ENCODE measurements at places on chromosomes 2 and 18.

DNA sequence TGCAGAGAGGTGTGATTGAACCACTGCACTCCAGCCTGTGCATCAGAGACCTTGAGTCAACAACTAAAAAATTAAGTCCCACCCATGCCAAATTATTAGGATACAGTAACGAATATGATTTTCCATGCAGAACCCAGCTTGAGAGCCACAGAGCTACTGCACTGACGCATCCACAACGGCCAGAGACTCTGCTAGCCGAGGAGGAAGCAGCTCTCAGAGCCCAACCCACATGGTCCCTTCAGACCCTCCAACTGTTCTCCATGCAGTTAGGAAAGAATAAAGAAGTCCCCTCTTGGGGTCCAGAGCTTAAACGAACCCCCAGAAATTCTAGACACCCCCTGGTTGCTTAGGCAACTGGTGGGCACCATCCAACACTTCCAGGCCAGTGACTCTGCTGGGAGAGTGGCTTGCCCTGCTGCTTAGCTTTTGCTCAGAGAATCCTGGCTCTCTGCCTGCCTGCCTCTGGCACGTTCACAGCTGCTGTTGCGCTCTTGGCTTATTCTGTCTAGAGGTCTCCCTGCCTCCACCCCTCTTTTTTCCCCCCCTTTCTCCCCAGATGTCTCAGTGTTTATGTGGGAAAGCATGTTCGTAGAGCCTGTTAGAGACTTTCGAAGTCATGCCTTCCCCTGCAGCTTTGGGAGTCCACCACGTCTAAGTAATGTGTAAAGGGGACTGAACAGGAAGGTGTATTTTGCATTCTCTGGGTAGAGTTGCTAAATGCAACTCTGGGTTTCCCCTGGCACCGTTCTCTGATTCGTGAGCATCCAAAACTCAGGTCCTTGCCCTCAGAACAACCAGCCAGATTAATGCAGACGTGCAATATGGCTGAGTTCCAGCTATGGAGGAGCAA is 26.0 kb upstream of the SP3 start:
- DNase-seq: no peak

- DNase-seq: no peak
Measured at GRCh38 chr2:204664708-204665121, 119.4 kb downstream of the PARD3B start.

- no peak for DNase-seq
Measured at GRCh38 chr2:223032187-223033142, 19.5 kb upstream of the KCNE4 start.

- no peak for DNase-seq
Measured at GRCh38 chr2:133576714-133577113, 8.5 kb upstream of the NCKAP5 start.

GRCh38 chr18:34493566-34494358 is 216.3 kb upstream of the DTNA start:
- DNase-seq: peak; percentile 21

DNA sequence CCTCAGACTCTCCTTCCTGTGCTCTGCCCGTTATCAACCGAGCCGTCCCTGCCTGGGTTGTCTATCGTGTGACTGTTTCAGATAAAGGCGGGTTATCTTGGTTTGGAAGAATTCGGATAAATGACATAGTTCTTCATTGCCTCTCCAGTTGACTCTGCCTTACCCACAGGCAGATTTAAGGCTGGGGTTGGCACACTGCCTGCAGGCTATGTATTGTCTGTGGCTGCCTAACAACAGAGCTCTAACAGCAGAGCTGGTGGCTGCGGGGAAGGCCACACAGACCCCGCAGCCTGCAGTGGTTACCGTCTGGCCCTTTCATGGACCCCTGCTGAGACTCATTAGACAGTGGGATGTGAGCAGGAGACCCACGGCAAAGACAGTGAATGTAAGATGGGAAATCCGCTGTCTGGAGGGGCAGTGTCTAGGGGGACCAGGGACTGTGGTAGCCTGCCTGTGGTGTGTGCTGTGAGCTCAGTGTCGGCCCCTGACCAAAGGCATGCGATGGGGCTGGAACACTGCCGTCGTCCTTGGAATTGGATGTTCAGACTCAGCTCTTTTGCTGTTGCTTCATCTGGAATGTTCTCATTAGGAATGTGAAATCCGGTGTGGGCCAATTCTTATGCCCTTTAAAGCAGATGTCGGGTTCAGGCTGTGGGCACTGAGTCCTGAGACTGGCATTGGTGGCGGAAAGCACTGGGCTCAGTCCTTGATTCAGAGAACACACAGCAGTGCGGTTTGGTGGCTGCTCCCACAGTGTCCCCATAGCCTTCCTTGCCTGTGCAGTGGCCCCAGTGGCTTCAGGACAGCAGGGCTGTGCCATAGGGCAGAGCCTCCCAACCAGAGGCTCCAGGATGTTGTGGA is 44.5 kb downstream of the SH3RF3 start:
- no peak for DNase-seq

GRCh38 chr18:37987901-37988300 is 422.3 kb upstream of the CELF4 start:
- DNase-seq: no peak

GRCh38 chr2:8484502-8485283 is 197.2 kb upstream of the ID2 start:
- DNase-seq: no peak

DNA sequence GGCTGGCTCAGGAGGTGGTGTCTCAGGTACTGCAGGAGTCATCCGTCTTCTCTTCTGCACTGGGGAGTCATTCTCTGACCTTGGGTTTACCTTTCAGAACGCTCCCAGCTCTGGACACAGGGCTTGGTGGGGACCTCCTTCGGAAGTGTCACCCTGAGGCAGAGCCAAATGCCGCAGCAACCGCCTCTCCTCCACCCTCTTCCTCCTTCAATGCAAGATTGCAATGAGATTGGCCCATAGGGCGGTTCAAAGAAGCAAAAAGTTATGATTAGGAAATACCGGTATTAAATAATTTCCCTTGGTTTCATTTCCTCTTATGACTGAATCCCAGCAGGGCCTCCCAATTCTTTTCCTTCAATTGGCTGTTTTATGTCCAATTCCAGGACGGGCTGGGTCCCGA is 178.8 kb downstream of the ACKR3 start:
- DNase-seq: no peak

DNA sequence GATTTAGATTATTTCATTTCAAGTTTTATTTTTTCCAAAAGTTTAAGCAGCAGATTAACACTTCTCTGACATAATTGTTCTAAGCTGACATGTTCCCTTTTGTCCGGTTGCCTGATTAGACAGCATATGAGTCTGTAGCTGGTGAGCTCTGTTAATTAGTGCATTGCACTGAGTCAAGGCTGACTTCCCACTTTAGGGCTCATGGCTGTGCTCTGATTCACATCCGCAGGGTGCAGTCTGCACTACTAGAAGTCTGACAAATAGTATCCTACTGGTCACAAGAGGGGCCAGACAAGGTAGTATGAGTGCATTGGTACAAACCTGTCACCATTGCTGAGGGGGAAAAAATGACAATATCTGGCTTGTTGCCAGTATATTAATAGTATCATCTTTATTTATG is 443.9 kb upstream of the ZNF804A start:
- DNase-seq: no peak

DNA sequence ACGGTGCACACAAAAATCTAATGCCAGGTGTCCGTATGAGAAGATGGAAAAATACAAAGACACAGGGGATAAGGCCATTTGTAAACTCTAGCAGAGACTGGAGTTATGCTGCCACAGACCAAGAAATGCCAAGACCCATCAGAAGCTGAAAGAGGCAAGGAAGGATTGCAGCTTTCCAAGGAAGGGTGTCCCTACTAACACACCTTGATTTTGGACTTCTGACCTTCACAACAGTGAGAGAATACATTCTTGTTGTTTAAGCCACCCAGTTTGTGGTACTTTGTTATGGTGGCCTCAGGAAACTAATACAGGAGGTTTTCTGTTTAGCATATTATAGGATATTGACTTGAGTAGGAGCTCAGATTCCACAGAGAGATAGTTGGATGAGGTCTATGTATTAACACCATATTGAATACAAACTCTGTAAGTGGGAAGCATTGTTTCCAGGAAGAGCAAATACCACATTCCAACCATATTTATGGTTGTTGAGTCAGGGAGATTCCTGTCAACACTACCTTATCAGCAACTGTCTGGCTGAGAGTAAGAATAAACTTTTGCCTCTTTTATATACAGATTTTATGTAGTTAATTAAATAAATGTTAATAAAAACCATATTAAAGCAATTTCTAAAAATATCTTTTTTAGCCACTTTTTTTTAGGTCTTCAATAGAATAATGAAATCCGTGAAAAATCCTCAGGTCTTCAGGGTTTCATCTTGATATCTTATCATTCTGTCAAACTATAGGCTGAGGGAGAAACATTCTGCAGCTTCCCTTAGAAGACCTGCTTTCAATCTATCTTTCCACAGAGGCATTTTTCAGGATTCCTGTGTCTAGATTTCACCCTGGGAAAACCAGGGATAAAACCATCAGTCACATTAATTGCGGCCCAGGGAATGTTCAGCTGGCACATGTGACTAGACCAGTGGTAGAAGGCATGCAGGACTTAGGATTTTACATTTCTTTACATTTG is 35.4 kb upstream of the HNMT start:
- no peak for DNase-seq

GRCh38 chr2:70659551-70659950 is 105.9 kb upstream of the TGFA start:
- no peak for DNase-seq

DNA sequence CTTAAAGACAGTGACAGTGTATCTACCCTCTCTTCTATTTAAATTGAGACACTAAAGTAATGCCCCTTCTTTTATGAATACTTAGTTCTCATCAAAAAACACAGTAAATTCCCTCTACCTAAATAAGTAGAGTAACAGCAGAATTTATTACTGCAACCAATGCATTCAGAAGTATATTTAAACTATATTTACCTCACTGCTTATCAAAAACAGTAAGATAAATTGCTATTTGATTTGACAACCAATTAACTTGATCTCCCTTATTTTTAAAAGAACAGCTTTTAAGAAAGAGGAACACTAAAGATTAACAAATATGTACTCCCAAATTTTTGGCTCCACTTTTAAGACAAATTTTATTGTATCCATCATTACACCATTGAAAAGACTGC is 4.8 kb downstream of the SATB2 start:
- DNase-seq: no peak
